ENCODE measurements at places on chromosomes 2 and 18. TPM values are rescaled to one million over a fixed set of nuclear protein-coding genes. Genes with fewer than 3 reads are reported as not detected.

Gene DPYSL5
- total RNA-seq = 3.8 TPM

Gene ACOXL
- total RNA-seq = not detected

Gene CTAGE1
- not detected for total RNA-seq

Gene FBXO48
- 0.71 TPM for total RNA-seq

Gene SERPINB2
- total RNA-seq = not detected

Gene C1GALT1C1L
- total RNA-seq = 2.2 TPM

Gene UGT1A10
- total RNA-seq = 0.26 TPM

Gene PCGF1
- 29.4 TPM for total RNA-seq

Gene RTP5
- total RNA-seq = not detected

Gene CHRNG
- total RNA-seq = not detected

Gene TRIM43
- total RNA-seq = 0.05 TPM

Gene SANBR
- 15.5 TPM for total RNA-seq

Gene EVA1A
- 12.6 TPM for total RNA-seq

Gene PLGLB1
- 0.76 TPM for total RNA-seq

Gene SP140L
- 4.1 TPM for total RNA-seq

Gene ACTG2
- total RNA-seq = 0.11 TPM

Gene FAM110C
- total RNA-seq = 0.14 TPM

Gene CYS1
- 1.4 TPM for total RNA-seq

Gene SPHKAP
- total RNA-seq = not detected

Gene NEU2
- not detected for total RNA-seq

Gene CCDC178
- not detected for total RNA-seq

Gene NPPC
- not detected for total RNA-seq

Gene NUP35
- 37.9 TPM for total RNA-seq

Gene PDE11A
- 0.40 TPM for total RNA-seq

Gene AQP12B
- total RNA-seq = not detected

Gene AAK1
- 21.4 TPM for total RNA-seq

Gene SH3RF3
- total RNA-seq = 0.40 TPM

Gene MPP4
- total RNA-seq = 0.08 TPM

Gene MZT2B
- 425 TPM for total RNA-seq

Gene ZNF804A
- total RNA-seq = not detected

Gene MBD5
- 6.5 TPM for total RNA-seq

Gene TBC1D8
- total RNA-seq = 38.3 TPM

Gene PROM2
- total RNA-seq = not detected

Gene TCF7L1
- 7.3 TPM for total RNA-seq

Gene TMEM178A
- total RNA-seq = 0.10 TPM

Gene COLEC11
- 0.62 TPM for total RNA-seq

Gene WNT6
- not detected for total RNA-seq

Gene RAB6C
- not detected for total RNA-seq

Gene ABHD1
- 1.3 TPM for total RNA-seq

Gene GRHL1
- total RNA-seq = 1.7 TPM

Gene TPRKB
- total RNA-seq = 74.2 TPM

Gene SNORC
- total RNA-seq = 8.3 TPM

Gene ALK
- total RNA-seq = not detected

Gene SKA1
- total RNA-seq = 12.2 TPM

Data from A549 treated with DMSO at 1 μM for 4 hours (cell line).